Common myeloid progenitor, CD34-positive (primary cell): ENCODE measurements at places on chromosomes 4 and X.
A peak's percentile ranks its signal among the peaks of the same experiment; 100 is the strongest.

GRCh38 chr4:18954538-18954937 lies 933.0 kb upstream of the LCORL start:
- DNase-seq: no peak
- no peaks in the 10 kb centered on the region for H3K4me1 ChIP-seq
- H3K27ac ChIP-seq: no peak overlapping the region
- no peak overlapping the region for H3K4me3 ChIP-seq
- H3K27me3 ChIP-seq: no peaks in the 10 kb centered on the region

DNA sequence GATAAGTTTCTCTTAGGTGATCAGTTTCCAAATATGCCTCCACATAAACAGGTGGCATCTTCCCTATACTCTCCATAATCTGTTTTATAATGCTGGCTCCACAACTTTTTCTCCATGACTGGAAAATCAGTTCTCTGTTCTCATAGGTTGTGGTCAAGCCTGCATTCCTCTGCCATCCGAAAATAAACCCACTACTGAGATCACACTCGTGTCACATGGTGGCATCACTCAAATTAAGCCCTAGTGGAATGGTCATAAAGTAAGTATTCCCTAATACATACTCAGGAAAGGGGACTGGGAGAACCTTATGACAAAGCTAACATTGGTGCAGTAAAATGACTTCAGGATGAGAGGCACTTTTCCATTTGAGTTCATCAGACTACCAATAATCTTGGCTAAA lies 37.6 kb downstream of the MAGED4B start:
- DNase-seq: no peak
- H3K27ac ChIP-seq: no peak overlapping the region
- H3K27me3 ChIP-seq: no peaks in the 10 kb centered on the region
- no peak overlapping the region for H3K4me3 ChIP-seq
- no peaks in the 10 kb centered on the region for H3K36me3 ChIP-seq

DNA sequence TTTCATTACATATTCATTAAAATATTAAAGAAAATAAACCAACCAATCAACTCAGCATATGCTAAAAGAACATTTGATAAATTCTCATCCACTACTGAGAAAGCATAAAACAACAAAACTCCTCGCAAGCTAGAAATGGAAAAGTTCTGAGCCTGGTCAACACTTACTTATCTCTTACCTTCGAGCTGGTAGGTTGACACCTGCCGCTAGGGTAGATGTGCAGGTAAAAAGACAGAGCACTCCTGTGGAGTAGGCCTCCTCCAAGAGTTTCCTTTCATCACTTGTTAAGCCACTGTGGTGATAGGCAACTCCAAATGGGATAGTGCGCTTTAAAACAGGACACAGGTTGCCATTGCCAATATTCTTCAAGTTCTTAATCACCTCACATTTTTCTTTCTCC lies 18.9 kb downstream of the HELQ start:
- no peak overlapping the region for H3K27ac ChIP-seq
- DNase-seq: no peak
- no peaks in the 10 kb centered on the region for H3K27me3 ChIP-seq

- no peak overlapping the region for H3K27ac ChIP-seq
- no peak for DNase-seq
- no peaks in the 10 kb centered on the region for H3K27me3 ChIP-seq
- no peak overlapping the region for H3K4me3 ChIP-seq
- H3K36me3 ChIP-seq: no peaks in the 10 kb centered on the region
- no peaks in the 10 kb centered on the region for H3K4me1 ChIP-seq
Measured at GRCh38 chr4:159498446-159499115, 395.7 kb downstream of the RAPGEF2 start.

GRCh38 chr4:49000806-49001205 lies 14.7 kb downstream of the CWH43 start:
- no peak overlapping the region for H3K4me3 ChIP-seq
- no peaks in the 10 kb centered on the region for H3K36me3 ChIP-seq
- DNase-seq: no peak

- no peaks in the 10 kb centered on the region for H3K27me3 ChIP-seq
- no peak overlapping the region for H3K27ac ChIP-seq
- H3K36me3 ChIP-seq: no peaks in the 10 kb centered on the region
- no peak for DNase-seq
Measured at GRCh38 chr4:113810906-113811305, 49.4 kb upstream of the CAMK2D start.

DNA sequence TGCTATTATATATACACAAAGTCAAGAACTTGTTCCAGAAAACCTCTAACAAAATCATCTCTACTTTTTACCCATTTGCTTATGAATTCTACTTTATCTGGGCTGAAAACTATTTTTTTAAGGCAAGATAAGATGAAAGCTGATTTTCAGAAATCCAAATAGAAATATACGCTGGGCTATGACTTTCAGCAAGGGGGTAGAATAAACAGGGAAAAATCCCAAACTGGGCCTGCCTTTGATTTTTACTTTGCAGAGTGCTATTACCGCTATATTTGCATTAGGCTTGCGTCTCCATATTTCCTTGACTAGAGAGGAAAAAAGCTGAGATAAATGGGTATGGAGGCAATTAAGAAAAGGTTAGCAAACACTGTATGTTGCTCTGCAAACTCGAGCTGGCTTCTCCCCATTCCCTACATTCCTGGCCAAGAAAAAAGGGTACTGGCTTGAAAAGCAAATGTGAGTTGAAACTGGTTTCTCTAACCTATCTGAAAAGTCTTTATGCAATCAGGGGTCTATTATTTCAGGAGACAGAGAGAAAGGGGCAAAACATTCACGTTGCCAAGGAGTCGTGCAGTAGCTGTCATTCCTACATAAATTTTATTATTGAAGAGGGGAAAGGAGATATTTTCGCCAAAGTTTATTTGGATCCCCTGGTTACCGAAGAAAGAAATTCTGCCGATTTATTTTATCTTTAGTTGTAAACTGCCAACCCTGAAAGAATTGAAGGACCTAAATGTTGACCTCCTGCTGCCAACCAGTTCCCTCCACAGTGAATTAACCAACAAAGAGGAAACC lies 2.2 kb downstream of the TMEM47 start:
- peaks cover 10% of the 10 kb centered on the region for H3K27me3 ChIP-seq
- no peaks in the 10 kb centered on the region for H3K36me3 ChIP-seq
- no peak for DNase-seq
- no peaks in the 10 kb centered on the region for H3K4me1 ChIP-seq
- H3K27ac ChIP-seq: no peak overlapping the region

DNA sequence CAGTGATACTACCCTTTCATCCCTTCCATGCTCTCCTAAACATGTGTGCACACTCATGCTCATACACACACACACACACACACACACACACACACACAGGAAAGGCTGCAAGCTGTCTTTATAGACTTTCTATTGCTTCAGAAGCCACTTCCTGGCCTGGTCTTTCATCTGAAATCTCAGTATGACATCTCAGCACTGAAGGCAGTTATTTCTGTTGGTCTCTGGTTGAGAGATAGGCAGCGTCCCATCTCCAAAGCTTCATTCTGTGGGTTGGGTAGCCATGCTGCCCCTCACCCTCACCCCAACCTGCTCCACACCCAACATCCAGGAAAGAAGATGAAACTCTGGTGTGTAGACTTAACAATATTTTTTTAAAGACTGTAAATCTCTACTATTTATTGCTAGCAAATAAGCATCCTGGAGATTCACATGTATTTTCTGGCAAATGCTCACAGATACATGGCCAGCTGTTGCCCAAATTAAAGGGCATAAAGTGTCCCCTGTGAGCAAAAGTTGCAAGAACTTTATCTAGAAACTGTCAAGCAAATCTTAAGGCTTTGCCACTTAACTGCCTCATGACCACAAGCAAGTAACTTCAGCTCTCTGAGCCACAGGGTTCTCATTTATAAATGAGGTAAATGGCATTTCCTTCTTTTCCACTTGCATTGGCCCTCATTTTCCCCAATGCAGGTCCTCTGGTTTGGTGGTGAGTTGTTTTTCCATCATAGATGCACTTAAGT lies 189.8 kb upstream of the AFF2 start:
- H3K27ac ChIP-seq: no peak overlapping the region
- no peaks in the 10 kb centered on the region for H3K36me3 ChIP-seq
- no peaks in the 10 kb centered on the region for H3K27me3 ChIP-seq
- DNase-seq: peak; percentile 43
- H3K4me1 ChIP-seq: peaks cover 4% of the 10 kb centered on the region

DNA sequence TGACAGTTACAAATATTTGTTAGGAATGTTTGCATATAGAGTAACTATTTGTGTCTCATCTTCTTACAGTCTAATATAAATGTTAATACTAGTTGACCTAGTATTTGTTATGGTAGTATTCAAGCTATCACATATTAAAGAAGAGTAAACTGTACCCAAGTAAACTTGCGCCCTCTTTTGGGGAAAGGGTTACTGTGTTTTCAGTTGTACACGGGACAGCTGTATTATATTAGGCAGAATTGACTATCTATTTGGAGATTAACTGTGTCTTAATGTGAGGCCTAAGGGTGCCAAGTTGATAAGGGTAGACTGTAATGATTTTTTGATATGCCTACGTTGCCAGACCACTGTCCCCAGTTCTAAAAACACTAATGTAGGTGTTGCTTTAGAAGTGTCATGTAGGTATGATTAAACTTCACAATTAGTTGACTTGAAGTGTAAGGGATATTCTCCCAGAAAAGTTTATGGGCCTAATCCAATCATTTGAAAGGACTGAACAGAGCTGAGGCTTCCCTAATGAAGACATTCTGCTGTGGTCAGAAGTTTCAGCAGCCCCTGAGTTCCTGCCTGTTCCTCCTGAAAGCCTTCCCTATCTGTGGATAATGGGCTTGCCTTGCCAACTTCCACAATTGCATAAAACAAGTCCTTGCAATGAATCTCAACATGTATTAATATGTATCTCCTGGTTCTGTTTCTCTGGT lies 172.8 kb upstream of the CXCL13 start:
- no peaks in the 10 kb centered on the region for H3K36me3 ChIP-seq
- H3K4me3 ChIP-seq: peak overlapping the region; percentile 25
- peaks cover 3% of the 10 kb centered on the region for H3K4me1 ChIP-seq
- DNase-seq: peak; percentile 21
- H3K27ac ChIP-seq: no peak overlapping the region
- H3K27me3 ChIP-seq: no peaks in the 10 kb centered on the region

GRCh38 chr4:95599777-95600400 lies 51.1 kb upstream of the UNC5C start:
- H3K4me1 ChIP-seq: no peaks in the 10 kb centered on the region
- H3K27me3 ChIP-seq: no peaks in the 10 kb centered on the region
- no peak overlapping the region for H3K4me3 ChIP-seq

DNA sequence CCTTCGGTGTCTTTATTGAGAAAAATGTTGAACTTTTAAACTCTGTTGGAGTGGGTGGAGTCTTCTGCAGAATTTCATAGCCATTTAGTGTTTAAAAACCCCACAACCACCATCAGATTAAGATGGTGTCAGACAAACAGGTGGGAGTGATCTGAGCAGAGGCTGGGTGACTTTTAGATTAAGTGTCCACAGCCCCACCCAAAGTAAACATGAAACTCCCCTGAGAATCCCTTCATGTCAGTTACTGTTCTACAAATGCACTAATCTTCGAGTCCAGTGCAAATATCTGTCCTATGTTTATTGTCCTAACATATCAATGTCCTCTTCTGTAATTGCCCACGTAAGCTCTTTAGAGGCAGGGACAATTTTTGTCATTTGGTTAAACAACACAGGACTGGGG lies 175.6 kb upstream of the RBPJ start:
- no peak overlapping the region for H3K4me3 ChIP-seq
- H3K4me1 ChIP-seq: no peaks in the 10 kb centered on the region
- no peaks in the 10 kb centered on the region for H3K36me3 ChIP-seq
- H3K27ac ChIP-seq: no peak overlapping the region
- no peak for DNase-seq

- H3K27me3 ChIP-seq: no peaks in the 10 kb centered on the region
- H3K4me1 ChIP-seq: no peaks in the 10 kb centered on the region
- H3K4me3 ChIP-seq: no peak overlapping the region
- no peak overlapping the region for H3K27ac ChIP-seq
- H3K36me3 ChIP-seq: no peaks in the 10 kb centered on the region
Measured at GRCh38 chr4:176817204-176817603, 24.5 kb upstream of the VEGFC start.

DNA sequence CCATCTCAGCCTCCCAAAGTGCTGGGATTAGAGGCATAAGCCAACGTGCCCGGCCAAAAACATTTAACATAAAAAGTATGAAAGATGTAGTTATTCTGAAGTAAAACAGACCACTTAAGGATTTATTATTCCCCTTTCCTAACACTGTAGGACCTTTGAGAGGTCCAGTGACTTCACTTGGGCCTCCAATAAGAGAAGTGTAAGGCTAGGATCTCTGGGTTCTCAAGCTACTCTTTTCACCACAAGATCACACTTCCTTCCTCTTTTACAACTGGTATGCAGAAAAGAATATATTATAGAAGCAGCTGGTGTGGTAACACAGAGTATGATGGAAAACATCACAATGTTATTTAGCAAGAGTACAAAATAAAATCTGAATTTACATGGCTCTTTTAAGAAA lies 30.2 kb upstream of the CCNG2 start:
- H3K4me1 ChIP-seq: peaks cover 13% of the 10 kb centered on the region
- DNase-seq: peak; percentile 94
- H3K27ac ChIP-seq: no peak overlapping the region
- no peaks in the 10 kb centered on the region for H3K36me3 ChIP-seq

- H3K36me3 ChIP-seq: no peaks in the 10 kb centered on the region
- DNase-seq: peak; percentile 57
- H3K4me3 ChIP-seq: no peak overlapping the region
- H3K27me3 ChIP-seq: no peaks in the 10 kb centered on the region
Measured at GRCh38 chrX:40331762-40332161, 234.0 kb upstream of the BCOR start.

- H3K27me3 ChIP-seq: no peaks in the 10 kb centered on the region
- no peak for DNase-seq
Measured at GRCh38 chr4:26542991-26543390, 40.9 kb upstream of the TBC1D19 start.

DNA sequence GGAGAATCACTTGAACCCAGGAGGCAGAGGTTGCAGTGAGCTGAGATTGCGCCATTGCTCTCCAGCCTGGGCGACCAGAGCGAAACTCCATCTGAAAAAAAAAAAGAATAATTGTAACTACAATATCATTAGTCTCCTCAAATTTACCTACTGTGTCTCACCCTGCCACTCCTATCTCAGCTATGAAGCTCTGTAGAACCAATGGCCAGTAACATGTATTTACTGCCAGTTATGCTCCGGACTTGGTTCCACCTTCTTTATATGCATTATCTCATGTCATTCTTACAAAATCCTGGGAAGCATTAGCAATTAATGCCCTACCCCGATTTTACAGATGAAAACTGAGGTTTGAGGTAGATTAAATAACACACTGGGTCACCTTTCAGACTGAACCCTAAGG lies 7.0 kb upstream of the FAT1 start:
- H3K27me3 ChIP-seq: peaks cover 38% of the 10 kb centered on the region
- no peak for DNase-seq
- H3K4me3 ChIP-seq: no peak overlapping the region
- H3K36me3 ChIP-seq: no peaks in the 10 kb centered on the region
- H3K27ac ChIP-seq: no peak overlapping the region
- peaks cover 12% of the 10 kb centered on the region for H3K4me1 ChIP-seq

- H3K27me3 ChIP-seq: no peaks in the 10 kb centered on the region
- H3K4me1 ChIP-seq: no peaks in the 10 kb centered on the region
- H3K27ac ChIP-seq: no peak overlapping the region
- DNase-seq: no peak
Measured at GRCh38 chr4:107120661-107121060, 84.5 kb upstream of the DKK2 start.

GRCh38 chr4:182955411-182955810 lies 38.2 kb upstream of the DCTD start:
- no peaks in the 10 kb centered on the region for H3K27me3 ChIP-seq
- no peak overlapping the region for H3K4me3 ChIP-seq
- H3K27ac ChIP-seq: no peak overlapping the region
- no peak for DNase-seq
- no peaks in the 10 kb centered on the region for H3K36me3 ChIP-seq

GRCh38 chr4:159021597-159022385 lies 81.1 kb upstream of the RAPGEF2 start:
- no peak overlapping the region for H3K4me3 ChIP-seq
- no peaks in the 10 kb centered on the region for H3K36me3 ChIP-seq
- H3K27ac ChIP-seq: no peak overlapping the region
- no peaks in the 10 kb centered on the region for H3K27me3 ChIP-seq
- DNase-seq: no peak
